ENCODE measurements at places on chromosomes 2 and 18. TPM values are rescaled to one million over a fixed set of nuclear protein-coding genes. Genes with fewer than 3 reads are reported as not detected.

- DNase-seq = peak; percentile 71
Measured at GRCh38 chr2:85288244-85288725, 39.5 kb downstream of the TGOLN2 start.

GRCh38 chr2:175282300-175282699 lies 100.8 kb upstream of the ATP5MC3 start:
- DNase-seq = peak; percentile 57

DNA sequence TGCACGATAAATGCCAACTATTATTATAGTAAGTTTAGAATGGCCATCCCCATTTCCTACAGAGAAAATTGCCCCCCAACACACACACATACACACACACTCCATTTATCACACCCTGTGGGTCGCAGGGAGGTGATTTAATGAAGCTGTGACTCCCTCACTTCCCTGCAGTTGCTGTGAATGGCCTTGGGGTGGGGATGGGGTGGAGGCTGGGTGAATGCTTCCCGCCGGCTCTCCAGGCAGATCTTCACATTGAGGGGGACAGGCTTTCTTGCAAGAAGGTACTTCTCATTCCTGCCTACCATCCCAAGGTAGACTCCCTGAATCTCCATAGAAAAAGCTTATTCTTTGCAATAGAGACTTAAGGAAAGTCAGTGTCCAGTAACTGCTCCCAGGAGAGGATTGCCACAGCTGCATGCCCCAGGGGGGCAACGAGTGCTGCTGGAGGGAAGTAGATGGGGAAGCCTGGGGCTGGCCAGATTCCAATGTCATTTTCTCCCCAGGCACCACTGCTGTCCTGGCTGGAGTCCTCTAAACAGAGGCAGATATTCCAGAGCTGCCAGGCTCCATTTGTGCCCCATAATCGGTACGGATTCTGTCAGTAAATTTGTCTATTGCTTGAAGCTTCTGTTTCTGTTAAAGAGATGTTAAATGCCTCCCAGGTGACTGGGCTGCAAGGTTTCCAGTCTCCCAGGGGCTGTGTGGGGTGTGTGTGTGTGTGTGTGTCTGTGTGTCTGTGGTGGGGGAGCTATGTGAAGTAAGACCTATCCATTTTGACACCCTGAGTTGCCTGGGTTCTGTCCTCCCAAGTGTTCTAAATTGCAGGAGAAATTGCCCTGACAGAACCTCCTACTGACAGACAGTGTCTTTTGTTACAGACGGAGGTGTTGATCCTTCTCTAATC lies 265.5 kb downstream of the SRBD1 start:
- no peak for DNase-seq

- peak; percentile 100 for DNase-seq
Measured at GRCh38 chr2:173048897-173049661, 26.6 kb upstream of the MAP3K20 start.

Gene MC4R
- not detected for total RNA-seq

Gene NDC80
- 13.7 TPM for total RNA-seq

GRCh38 chr2:140023291-140023690 lies 1243.1 kb upstream of the NXPH2 start:
- DNase-seq = no peak

DNA sequence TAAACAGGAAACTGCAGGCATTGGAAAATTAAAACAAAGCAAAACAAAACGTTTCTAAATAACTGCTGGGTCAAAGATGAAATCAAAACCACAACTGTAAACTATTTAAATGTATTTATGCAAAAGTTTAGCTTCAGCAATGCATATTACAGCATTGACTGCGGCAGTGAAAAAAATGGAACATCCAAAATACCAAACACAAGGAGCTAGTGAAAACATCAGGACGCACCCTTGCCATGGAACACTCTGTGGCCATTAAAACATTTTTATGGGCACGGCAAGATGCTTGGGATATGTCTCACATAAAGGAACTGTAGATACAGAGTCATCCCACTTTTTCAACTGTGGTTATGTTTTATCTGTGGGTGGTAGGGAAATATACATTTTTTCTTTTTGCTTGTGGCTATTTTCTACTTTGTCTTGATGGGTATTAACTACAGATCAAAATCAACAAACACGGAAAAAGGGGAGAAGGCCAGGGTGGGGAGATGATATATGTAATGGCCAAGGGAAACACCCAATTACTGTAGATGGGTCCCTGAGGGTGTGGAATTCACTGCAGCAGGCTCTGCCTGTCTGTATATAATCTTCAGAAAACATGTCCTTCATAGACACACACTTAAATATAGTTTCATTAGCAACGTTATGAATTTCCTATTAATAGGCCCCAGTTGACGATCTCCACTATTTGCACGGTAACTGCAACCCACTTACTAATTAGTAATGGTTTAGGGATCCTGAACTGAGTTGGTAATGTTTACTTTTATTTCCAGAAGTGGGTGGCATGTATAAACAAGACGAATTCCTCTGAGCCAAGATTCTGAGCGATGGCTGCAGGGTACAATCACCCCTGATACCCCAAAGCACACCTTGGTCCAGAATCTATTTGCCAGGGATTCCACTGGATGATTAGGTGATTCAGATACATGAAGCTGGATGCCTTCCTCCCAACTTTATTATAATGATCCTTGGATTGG lies 110.5 kb downstream of the ACKR3 start:
- no peak for DNase-seq

- DNase-seq = peak; percentile 94
Measured at GRCh38 chr2:174263997-174264396, 15.7 kb upstream of the OLA1 start.

GRCh38 chr18:49335677-49336076 lies 124.8 kb downstream of the DYM start:
- DNase-seq = no peak

Gene ALKAL2
- 3.9 TPM for total RNA-seq

GRCh38 chr2:201464547-201464946 lies 13.0 kb downstream of the STRADB start:
- DNase-seq = no peak

Gene SCN9A
- total RNA-seq = 1.0 TPM

DNA sequence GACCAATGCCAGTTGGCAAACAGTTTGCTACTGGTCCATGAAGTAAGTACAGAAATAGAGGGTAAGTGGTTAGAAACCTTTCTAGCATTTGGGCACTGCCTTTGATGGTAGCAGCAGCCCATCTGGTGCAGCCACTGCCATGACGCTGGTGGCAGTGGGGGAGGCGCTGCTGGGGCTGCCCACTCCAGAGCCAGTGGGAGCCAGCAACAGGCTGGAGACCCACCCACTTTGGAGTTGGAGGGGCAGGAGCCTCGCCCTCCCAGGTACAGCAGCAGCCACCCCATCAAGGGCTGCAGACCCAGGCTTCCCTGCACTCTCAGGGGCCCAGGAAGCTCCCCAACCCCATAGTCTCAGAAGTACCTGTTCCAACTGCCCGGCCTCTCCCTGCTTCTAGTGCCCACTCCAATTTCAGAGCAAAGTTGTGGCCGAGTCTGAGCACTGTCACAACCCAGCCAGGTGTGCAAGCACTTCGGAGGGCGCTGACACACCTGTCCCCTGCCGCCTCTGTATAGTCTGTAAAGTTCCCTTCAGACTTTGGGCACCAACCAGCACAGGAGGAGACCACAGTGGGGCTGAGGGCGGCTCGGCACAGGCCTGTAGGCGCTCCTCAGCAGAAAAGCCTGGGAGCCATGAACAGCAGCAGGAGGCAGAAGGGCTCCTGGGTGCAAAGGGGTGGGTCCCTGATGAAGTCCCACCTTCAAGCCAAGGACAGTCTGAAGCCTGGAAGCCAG lies 125.6 kb upstream of the CCDC150 start:
- no peak for DNase-seq

Gene ALLC
- total RNA-seq = not detected

DNA sequence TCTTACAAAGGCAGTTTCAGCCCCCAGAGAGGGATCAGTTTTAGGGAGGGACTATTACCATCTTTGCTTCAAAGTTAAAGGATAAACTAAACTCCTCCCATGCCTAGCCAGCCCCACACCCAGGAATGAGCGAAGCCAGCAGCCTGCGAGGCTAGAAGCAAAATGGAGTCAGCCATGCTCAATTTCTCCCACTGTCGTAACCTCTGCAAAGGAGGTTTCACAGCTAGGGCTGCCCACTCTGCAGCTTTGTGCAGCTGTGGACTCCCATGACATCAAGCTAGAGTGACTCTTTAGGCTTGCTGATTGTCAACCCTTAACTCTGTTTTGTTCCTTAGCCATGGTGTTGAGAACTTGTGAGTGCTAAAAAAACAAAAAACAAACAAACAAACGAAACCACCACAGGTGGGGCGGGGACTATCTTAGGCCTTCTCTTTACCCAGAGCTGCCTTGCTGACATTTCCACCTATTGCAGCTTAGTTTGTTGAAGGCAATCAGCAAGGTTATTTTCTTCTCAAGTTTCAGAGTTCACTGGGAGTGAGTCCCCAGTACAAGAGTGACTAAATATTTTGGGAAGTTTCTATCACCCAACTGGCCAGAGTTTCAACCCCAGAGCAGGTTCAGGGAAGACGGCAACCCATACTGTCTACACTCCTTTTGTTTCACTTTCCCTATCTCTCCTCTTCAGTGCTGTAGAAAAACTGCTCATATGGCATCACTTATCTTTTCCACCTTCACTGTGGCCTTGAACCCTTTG lies 592.1 kb downstream of the XIRP2 start:
- no peak for DNase-seq

Gene GREB1L
- total RNA-seq = 7.5 TPM

Gene PLEKHB2
- total RNA-seq = 200 TPM

Data from renal cortical epithelial cell (primary cell).